ENCODE measurements at places on chromosomes 2 and 18. TPM values are rescaled to one million over a fixed set of nuclear protein-coding genes. Genes with fewer than 3 reads are reported as not detected.

GRCh38 chr2:68466361-68466777, 725 bp downstream of the FBXO48 start:
- H3K36me3 ChIP-seq = no peaks in the 10 kb centered on the region
- H3K27ac ChIP-seq = peak overlapping the region; percentile 93
- peak overlapping the region; percentile 93 for H3K4me3 ChIP-seq

DNA sequence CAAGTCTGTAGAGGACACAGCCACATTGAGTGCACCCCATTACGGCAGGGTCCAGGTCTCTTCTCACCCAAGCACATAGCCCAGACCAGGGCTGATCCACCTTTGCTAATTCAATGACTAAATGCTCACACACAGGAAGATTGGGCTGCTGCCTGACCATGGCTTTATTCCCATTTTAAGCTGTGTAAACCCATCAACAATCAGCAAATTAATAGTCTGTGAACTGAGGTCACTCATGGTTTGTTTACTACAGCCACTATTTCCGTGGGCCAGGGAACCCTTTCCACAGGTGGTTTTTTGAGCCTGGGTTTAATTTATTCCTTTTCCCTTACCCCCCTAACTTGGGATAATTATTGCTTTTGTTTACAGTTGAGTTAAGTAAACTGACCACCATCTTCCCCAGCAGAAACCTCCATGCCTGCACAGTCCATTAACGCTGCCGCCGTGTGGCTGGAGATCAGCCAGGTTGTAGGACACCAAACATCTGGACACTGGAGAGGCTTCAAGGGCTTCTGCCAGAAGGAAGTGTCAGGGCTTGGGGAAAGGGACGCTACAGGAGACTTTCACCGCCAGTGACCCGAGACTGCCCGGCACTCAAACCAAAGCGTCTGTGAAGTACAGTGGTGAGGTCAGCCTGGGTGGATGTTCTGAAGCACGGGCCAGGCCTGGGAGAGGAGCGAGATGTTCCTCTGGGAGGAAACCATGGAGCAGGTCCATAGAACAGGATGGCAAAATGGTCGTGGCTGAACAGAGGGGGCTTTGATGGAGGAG, 282.9 kb downstream of the DYSF start:
- H3K36me3 ChIP-seq = no peaks in the 10 kb centered on the region
- H3K27ac ChIP-seq = no peak overlapping the region
- H3K4me1 ChIP-seq = no peaks in the 10 kb centered on the region
- DNase-seq = no peak
- no peak overlapping the region for H3K4me3 ChIP-seq

- peak overlapping the region; percentile 72 for H3K4me3 ChIP-seq
- H3K36me3 ChIP-seq = no peaks in the 10 kb centered on the region
- H3K27ac ChIP-seq = no peak overlapping the region
Observed at GRCh38 chr2:54456612-54457322, 640 bp downstream of the SPTBN1 start.

GRCh38 chr2:18050001-18050400, 171.5 kb downstream of the KCNS3 start:
- DNase-seq = no peak
- H3K4me1 ChIP-seq = no peaks in the 10 kb centered on the region
- H3K27ac ChIP-seq = no peak overlapping the region

- no peak overlapping the region for H3K27ac ChIP-seq
- no peak overlapping the region for H3K4me3 ChIP-seq
- DNase-seq = no peak
- H3K27me3 ChIP-seq = peaks cover 4% of the 10 kb centered on the region
Observed at GRCh38 chr2:30796699-30797098, 10.5 kb downstream of the CAPN13 start.

DNA sequence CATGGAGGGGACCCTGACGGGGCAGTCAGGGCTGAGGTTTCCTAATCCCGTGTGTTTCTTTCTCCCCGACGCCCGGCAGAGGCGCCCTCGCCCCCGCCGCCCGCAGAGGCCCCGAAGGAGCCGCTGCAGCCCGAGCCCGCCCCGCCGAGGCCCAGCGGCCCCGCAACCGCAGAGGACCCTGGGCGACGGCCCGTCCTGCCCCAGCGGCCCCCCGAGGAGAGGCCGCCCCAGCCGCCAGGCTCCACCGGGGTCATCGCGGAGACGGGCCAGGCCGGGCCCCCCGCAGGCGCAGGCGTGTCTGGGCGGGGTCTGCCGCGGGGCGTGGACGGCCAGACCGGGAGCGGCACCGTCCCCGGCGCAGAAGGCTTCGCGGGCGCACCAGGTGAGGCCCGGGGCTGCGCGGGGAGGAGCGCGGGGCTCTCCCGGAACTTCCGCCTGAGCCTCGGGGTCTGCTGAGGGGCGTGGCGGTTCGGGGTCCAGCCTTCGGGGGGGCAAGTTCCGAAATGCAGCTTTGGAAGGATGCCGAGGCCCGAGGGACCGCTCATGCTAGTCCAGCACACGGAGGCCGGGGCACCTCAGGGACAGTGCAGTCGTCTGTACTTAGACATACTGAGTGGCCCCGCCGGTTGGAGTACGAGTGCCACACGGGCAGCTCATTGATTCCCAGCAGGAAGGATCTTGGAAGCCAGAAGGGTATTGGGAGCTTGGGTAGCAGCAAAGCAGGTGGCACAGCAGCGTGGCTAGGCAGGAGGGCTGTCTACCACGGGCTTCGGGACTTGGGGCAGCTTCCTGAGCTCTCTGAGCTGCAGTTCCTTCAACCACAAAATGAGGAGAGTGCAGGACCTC, 60.1 kb downstream of the EMILIN2 start:
- H3K27ac ChIP-seq = peak overlapping the region; percentile 72
- H3K27me3 ChIP-seq = no peaks in the 10 kb centered on the region
- peak overlapping the region; percentile 78 for H3K4me3 ChIP-seq
- peaks cover 14% of the 10 kb centered on the region for H3K36me3 ChIP-seq
- DNase-seq = peak; percentile 63
- peaks cover 17% of the 10 kb centered on the region for H3K4me1 ChIP-seq

DNA sequence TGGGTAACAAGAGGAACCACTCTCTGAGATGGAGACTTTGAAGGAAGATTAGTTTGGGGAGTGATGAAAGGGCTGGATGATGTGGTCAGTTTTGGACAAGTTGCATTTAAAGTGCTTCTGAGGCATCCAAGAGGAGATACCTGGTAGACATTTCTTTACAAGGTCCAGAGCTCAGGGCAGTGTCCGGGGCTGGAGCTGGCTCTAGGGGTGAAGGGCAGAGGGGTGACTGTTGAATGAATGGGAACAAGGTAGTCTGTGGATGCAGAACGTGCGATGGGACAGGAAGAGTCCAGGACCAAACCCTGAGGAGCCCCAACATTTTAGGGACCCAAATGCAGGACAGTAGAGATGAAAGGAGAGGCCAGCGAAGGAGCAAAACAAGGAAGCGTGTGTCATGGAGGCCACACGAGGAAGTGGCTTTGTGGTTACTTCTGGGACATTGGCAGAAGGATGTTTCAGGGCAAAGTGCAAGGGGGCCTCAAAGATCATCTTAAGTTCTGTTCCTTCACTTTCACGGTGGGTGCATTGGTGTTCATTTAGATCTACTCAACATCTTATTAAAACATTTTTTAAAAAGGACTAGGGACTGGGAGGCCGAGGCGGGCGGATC, 13.6 kb upstream of the GPR35 start:
- no peak overlapping the region for H3K4me3 ChIP-seq
- peaks cover 6% of the 10 kb centered on the region for H3K36me3 ChIP-seq
- peaks cover 8% of the 10 kb centered on the region for H3K4me1 ChIP-seq
- no peaks in the 10 kb centered on the region for H3K27me3 ChIP-seq

GRCh38 chr2:10901160-10901939, 10.4 kb upstream of the KCNF1 start:
- no peak overlapping the region for H3K4me3 ChIP-seq
- peaks cover under 1% of the 10 kb centered on the region for H3K27me3 ChIP-seq
- no peaks in the 10 kb centered on the region for H3K36me3 ChIP-seq

- H3K36me3 ChIP-seq = peaks cover 2% of the 10 kb centered on the region
- H3K27me3 ChIP-seq = peaks cover 12% of the 10 kb centered on the region
- no peak for DNase-seq
- H3K4me3 ChIP-seq = no peak overlapping the region
Observed at GRCh38 chr2:176356251-176356650, 87.0 kb downstream of the MTX2 start.

DNA sequence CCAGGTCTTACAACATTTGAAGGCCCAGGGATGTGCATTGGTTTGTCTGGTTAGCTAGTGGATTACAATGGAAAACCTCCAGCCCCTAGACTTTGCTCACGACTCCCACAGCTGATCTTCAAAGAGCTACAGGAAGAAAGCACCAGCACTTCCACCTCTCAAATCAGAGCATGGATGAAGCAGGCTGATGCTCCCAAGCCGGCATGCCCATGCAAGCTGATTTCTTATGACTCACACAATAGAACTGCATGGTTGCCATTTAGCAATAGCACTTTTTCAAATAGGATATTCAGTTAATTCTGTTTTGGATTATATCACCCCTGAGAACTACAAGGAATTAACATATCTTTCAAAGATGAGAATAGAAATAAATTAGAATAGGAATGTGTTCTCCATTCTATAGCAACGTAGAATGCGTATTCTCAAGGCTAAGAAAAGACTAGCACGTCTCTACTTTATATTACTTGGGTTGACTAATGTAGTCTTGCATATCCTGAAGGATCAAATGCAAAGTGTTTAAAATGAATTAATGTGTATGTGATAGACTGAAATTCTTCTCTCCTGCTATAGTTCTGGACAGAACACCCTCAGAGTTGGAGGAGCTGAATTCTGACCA, 292.4 kb downstream of the TRIB2 start:
- peaks cover 3% of the 10 kb centered on the region for H3K4me1 ChIP-seq
- H3K4me3 ChIP-seq = no peak overlapping the region
- no peaks in the 10 kb centered on the region for H3K36me3 ChIP-seq
- peaks cover 17% of the 10 kb centered on the region for H3K27me3 ChIP-seq
- no peak for DNase-seq

DNA sequence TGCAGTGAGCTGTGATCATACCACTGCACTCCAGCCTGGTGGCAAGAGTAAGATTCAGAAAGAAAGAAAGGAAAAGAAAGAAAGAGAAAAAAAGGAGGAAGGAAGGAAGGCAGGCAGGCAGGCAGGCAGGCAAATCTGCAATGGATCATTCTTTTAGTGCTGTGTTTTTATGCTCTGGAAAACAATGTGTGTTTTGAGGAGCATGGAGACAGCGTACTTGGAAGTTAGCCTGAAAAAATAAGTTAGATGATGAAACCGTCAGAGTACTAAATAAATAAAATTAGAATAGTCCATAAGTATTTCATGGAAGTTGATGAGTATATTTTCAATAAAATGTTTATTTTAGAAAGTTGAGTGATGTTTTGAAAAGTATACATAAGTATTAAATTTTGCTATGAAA, 366.4 kb upstream of the CDH20 start:
- no peak overlapping the region for H3K27ac ChIP-seq
- no peak for DNase-seq
- no peaks in the 10 kb centered on the region for H3K36me3 ChIP-seq

The SUCLG1 gene
- 60.7 TPM for total RNA-seq

The STK39 gene
- 42.1 TPM for total RNA-seq

The PXDN gene
- 0.37 TPM for total RNA-seq

The CCDC121 gene
- total RNA-seq = 0.11 TPM

The GTF2A1L gene
- total RNA-seq = not detected

The SMPD4 gene
- 78.6 TPM for total RNA-seq

Data from activated CD4-positive, alpha-beta T cell treated with anti-CD3 and anti-CD28 coated beads for 36 hours (primary cell).